ENCODE measurements at places on chromosomes 7 and 10.

DNA sequence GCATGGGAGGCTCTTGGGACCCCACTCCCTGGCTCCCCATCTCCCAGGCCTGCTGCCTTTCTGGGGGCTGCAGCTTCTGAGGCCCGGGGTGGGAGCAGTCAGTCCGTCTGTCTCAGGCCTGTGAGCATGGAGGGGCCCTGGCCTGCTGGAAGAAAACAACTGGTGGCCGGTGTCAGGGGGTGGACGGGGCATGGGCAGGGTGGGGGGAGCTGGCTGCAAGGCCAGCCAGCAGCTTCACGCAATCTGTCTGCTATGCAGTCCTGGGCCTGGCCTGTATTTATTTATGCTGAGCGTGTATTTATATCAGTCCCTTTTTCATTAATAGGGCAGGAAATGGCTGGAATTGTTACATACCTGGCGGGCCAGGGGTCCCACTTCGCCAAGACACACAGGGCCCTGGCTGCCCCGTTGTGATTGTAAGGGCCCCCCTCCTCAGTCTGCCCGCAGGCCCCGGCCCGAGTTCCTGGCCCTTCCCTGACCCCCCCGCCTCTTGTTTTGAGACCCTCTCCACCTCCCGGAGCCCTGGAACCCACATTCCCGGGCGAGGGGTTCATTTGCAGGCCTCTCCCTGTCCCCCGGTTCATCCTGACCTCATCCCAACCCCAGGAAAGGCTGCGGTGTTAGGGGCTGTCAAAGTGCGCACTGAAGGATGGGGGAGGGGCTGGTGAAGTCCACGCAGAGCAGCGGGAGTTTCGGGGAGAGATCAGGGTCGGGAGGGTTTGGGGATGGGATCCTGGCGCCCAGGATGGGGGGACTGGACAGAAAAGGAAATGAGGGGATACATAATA is 8.2 kb downstream of the TMEM270 start:
- DNase-seq = peak; percentile 62

- no peak for DNase-seq
Observed at GRCh38 chr10:126580873-126581647, 89.4 kb downstream of the C10orf90 start.

- DNase-seq = no peak
Observed at GRCh38 chr7:57343901-57344622, 105.9 kb upstream of the ZNF716 start.

GRCh38 chr7:27611059-27611458 is 51.6 kb downstream of the HIBADH start:
- DNase-seq = no peak

DNA sequence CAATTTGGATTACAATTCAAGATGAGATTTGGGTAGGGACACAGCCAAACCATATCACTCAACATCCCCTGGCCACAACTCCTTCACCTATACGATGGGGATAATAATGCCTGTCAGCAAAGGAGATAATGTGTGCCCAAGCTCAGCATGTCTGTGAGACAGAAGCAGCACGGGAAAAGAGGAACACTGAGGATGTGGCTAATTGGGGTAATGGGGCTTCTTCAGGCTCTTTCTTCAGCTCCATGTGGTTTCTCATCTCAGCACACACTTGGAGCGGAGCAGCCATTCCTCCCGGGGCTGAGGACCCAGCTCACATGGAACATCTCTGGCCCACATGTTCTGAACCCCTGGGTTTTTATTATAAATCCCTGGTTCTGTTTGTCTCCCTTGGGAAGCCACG is 136.0 kb upstream of the NAMPT start:
- DNase-seq = no peak
